WTC11 (cell line): ENCODE measurements at places on chromosomes 7 and 10.

GRCh38 chr7:83514977-83515376, 134.0 kb downstream of the SEMA3E start:
- DNase-seq = peak; percentile 45
- H3K36me3 ChIP-seq = no peaks in the 10 kb centered on the region
- no peak overlapping the region for H3K4me3 ChIP-seq
- no peaks in the 10 kb centered on the region for H3K27me3 ChIP-seq
- H3K4me1 ChIP-seq = peaks cover 39% of the 10 kb centered on the region

- H3K4me1 ChIP-seq = peaks cover 9% of the 10 kb centered on the region
- H3K4me3 ChIP-seq = no peak overlapping the region
- peaks cover 5% of the 10 kb centered on the region; the same call in 1 of the 2 replicates for H3K27me3 ChIP-seq
- no peak overlapping the region for H3K27ac ChIP-seq
- DNase-seq = no peak
Observed at GRCh38 chr10:128048819-128049210, 77.4 kb downstream of the MKI67 start.

DNA sequence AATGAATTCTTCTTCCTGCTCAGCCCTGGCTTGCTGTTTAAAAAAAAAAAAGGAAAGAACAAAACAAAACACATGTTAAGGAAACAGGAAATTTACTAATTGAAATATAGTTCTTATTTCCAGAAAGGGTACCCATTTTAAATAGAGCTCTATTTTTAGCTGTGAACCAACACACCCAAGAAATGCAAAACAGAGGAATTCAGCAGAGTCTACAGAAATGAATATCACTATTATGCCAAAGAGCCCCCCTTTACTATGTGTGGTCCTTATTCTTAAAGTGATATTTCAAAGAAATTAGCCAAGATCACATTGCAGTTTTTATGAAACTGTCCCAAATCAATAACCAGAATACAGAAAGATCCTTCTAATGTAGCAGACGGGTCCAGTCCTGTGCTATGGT, 53.7 kb downstream of the CCDC6 start:
- no peak for DNase-seq
- H3K4me3 ChIP-seq = no peak overlapping the region
- peaks cover 52% of the 10 kb centered on the region for H3K4me1 ChIP-seq
- H3K36me3 ChIP-seq = peaks cover 7% of the 10 kb centered on the region; the same call in 1 of the 2 replicates
- peak overlapping the region; percentile 44; the same call in 1 of the 2 replicates for H3K27ac ChIP-seq

DNA sequence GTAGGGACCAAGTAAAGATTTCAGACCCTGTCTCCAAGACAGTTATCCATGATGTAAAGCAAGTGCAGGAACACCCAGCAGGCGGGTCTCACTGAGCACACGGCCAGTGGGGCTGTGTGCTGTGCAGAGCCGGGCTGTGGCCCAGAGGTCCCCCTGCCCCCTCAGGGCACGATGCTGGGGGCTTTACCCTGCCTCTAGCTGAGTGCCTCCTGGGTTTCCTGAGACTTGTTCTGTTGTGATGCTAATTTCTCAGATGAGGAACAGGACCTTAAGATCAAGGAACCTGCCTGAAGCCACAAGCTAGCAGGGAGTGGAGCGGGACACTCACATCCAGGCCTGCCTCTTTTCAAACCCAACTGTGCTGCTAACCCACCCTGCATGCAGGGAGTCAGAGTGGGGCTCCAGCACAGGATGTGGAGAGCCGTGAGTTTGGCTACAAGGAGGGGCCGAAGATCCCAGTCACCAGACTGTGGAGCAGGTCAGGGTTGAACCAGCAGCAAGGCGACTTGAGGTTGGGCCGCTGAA, 76.1 kb upstream of the LYZL2 start:
- no peak overlapping the region for H3K4me3 ChIP-seq
- no peak overlapping the region for H3K27ac ChIP-seq
- no peak for DNase-seq
- peaks cover 6% of the 10 kb centered on the region; the same call in 1 of the 2 replicates for H3K27me3 ChIP-seq

DNA sequence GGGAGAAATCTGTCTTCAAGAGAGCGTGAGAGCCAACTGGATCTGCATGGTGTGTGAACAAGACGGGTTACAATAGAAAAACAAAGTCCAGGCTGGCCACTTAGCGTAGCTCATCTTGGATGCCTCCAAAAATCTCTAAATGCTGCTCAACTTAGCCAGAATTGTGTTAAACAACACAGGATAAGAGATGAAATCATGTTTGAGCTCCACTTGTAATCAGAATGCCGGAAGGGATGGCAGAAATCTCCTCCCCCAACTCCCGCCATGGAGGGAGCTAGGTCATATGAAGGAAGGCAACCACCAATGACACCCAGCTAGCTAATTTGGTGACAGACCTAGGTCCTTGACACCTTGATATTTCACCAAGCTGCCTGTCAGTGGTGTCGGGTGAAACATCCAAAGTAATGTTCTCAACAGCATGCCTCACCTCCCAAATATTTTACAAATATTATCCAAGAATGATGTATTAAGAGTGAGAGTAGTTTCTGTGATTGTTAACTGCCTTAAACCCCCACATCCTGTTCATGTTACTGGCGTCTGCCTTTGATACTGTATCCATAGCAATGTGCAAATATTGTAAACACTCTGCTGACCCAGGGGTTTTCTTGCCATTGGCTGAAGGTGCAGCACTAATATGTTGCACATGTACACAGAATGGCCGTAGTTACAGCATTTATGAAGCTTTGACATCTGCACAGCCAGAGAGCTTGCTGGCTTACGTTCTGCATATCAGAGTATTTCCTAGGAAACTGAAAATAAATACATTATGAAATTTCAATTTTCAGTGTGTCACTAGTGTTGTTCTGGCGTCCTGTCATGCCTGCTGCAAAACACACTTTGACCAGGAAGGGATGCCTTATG, 25.8 kb downstream of the TMEM254 start:
- no peak overlapping the region for H3K27ac ChIP-seq
- H3K4me3 ChIP-seq = no peak overlapping the region
- peaks cover 20% of the 10 kb centered on the region for H3K36me3 ChIP-seq
- peaks cover 6% of the 10 kb centered on the region for H3K27me3 ChIP-seq
- peaks cover 48% of the 10 kb centered on the region for H3K4me1 ChIP-seq

DNA sequence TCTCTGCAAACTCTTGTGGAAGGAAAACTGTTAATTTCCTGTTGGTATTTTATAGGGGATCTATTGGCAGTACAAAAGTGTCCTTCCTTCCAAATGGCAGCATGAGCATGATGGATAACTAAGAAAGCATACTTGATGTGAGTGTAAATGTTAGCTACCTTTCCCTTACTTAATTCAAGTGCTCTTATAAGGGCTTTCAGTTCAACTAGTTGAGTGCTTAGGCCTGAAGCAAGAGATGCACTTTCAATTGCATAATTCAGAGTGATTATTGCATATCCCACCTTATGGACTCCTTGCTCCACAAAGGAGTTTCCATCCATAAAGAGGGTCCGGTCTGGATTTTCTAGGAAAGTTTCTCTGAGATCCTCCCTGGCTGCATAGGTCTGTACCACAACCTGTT, 56.3 kb upstream of the CYP2C8 start:
- H3K27ac ChIP-seq = no peak overlapping the region
- no peaks in the 10 kb centered on the region for H3K4me1 ChIP-seq
- peaks cover 41% of the 10 kb centered on the region for H3K36me3 ChIP-seq
- peaks cover 12% of the 10 kb centered on the region for H3K27me3 ChIP-seq

GRCh38 chr10:79433324-79434222, 11.9 kb downstream of the ZCCHC24 start:
- H3K36me3 ChIP-seq = no peaks in the 10 kb centered on the region
- no peak overlapping the region for H3K27ac ChIP-seq
- DNase-seq = no peak
- H3K4me1 ChIP-seq = peaks cover 14% of the 10 kb centered on the region
- H3K27me3 ChIP-seq = no peaks in the 10 kb centered on the region

- H3K4me1 ChIP-seq = peaks cover 8% of the 10 kb centered on the region; the same call in 1 of the 2 replicates
- no peak overlapping the region for H3K27ac ChIP-seq
- no peaks in the 10 kb centered on the region for H3K27me3 ChIP-seq
- H3K4me3 ChIP-seq = no peak overlapping the region
- no peak for DNase-seq
Observed at GRCh38 chr7:120395526-120396019, 122.6 kb downstream of the KCND2 start.

GRCh38 chr10:78769526-78769925, 299.2 kb upstream of the ZMIZ1 start:
- DNase-seq = no peak
- H3K27ac ChIP-seq = no peak overlapping the region
- H3K4me3 ChIP-seq = no peak overlapping the region
- no peaks in the 10 kb centered on the region for H3K36me3 ChIP-seq

GRCh38 chr10:49407552-49408137, 11.8 kb upstream of the DRGX start:
- no peaks in the 10 kb centered on the region for H3K36me3 ChIP-seq
- peaks cover 33% of the 10 kb centered on the region for H3K4me1 ChIP-seq
- no peak overlapping the region for H3K27ac ChIP-seq
- no peak overlapping the region for H3K4me3 ChIP-seq
- peak; percentile 87 for DNase-seq

DNA sequence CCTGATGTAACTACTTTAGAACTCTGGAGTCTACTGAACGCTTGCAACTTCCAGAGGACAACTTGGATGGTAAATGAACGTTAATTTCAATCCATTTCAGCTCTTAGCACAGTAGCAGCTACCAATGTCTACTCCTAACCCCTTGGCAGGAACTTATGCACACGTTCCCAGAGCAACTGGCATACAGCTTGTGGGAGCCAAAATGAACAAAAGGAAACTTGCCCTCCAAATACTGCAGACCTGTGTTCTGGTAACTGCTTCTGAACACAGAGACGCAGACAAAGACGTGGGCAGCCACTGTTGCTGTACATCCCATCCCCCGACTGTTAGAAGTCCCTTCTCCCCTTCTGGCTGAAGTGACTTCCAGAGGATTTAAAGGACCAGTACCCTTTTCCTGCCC, 61.3 kb downstream of the XPNPEP1 start:
- H3K27ac ChIP-seq = no peak overlapping the region
- peaks cover 35% of the 10 kb centered on the region for H3K4me1 ChIP-seq
- H3K27me3 ChIP-seq = no peaks in the 10 kb centered on the region
- peaks cover 26% of the 10 kb centered on the region for H3K36me3 ChIP-seq
- no peak for DNase-seq

GRCh38 chr10:114631666-114632417, 26.2 kb downstream of the ABLIM1 start:
- H3K36me3 ChIP-seq = no peaks in the 10 kb centered on the region
- H3K27ac ChIP-seq = no peak overlapping the region
- H3K4me3 ChIP-seq = peak overlapping the region; percentile 82

GRCh38 chr7:8254667-8255066, 7.3 kb downstream of the ICA1 start:
- no peaks in the 10 kb centered on the region for H3K27me3 ChIP-seq
- peaks cover 17% of the 10 kb centered on the region for H3K4me1 ChIP-seq
- no peak overlapping the region for H3K4me3 ChIP-seq
- 0 out of 2 replicates have a peak overlapping the region, but pooled peaks have one; percentile 33 for H3K27ac ChIP-seq
- no peaks in the 10 kb centered on the region for H3K36me3 ChIP-seq

DNA sequence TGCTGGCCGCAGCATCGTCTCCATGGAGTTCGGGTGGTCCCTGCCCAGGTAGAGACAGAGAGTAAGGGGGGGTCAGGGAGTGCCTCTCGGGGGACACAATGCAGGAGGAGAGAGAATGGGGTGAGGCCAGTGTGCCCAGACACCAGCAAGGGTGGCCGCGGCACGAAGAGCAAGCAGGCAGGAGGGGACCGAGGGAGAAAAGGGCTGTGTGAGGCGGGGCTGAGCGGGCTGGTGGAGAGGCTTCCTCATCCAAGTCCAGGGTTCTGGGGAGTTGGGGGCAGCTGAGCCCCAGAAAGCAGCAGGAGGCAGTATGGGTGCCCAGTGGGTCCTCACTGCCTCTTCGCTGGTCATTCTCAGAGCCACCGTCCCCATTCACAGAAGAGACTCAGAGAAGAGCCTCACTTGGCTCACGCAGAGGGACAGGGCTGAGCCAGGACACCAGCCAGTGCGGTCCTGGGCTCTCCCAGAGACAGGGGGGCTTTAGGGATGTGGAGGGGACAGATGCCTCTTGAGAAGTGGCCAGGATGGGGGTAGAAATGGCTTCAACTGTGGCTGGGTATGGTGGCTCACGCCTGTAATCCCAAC, 78.9 kb downstream of the MICALL2 start:
- H3K4me3 ChIP-seq = no peak overlapping the region
- no peaks in the 10 kb centered on the region for H3K27me3 ChIP-seq
- no peaks in the 10 kb centered on the region for H3K36me3 ChIP-seq
- DNase-seq = no peak
- no peak overlapping the region for H3K27ac ChIP-seq

DNA sequence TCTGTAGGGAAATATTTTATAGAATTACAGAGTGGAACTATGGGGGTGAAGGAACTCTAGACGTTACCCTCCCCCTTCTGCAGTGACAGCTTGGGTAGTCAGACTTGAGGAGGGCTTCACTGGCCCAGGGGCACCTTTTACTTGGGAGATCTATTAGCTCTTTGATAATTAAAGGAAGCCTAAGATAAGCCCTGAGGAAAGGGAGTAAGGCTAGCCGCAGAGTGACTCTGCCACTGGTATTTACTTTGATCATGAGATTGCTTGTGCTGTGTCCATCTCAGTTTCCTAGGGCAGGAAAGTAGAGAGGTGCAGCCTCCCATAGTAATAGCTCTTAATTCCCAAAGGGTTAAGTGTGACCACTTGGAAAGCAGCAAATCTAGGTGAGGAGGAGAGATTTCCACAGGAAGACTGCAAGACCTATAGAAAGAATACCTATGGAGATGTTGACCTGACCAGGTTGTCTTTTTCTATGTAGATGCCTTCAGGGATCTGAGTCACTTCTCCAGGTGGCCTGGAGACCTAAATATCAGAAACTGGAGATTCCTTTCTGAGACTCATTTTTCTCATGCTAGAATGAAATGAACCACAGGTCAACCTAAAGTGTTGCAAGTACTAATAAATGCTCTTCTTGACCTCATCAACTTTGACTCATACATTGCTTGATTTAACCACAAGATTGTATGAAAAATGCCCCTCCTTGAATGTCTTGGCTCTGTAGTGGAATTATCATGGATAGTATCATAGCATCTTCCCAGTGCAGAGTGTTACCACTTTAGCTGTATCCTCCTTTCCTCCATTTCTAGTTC, 447.3 kb upstream of the GHITM start:
- H3K36me3 ChIP-seq = no peaks in the 10 kb centered on the region
- no peaks in the 10 kb centered on the region for H3K27me3 ChIP-seq
- no peak for DNase-seq
- H3K4me1 ChIP-seq = peaks cover 11% of the 10 kb centered on the region
- H3K4me3 ChIP-seq = no peak overlapping the region
- H3K27ac ChIP-seq = no peak overlapping the region

DNA sequence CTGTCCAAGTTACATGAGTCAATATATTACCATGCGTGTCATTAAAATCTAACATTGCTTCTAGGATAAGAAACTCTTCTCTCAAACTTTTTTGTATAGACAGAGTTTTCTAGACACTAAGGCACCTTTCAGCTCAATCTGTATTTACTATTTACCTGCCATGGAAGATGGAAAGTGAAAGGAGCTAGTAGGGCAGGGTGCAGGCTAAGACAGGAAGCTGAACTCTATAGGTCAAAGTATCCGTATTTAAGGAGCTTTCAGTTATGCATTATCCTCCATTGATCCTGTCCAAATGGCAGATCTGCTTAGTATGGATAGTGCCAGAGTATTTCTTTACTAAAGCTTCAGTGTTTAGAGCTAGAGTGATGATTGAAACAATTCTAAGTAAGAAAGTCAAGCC, 612.8 kb downstream of the IPMK start:
- H3K4me1 ChIP-seq = peaks cover 15% of the 10 kb centered on the region
- H3K4me3 ChIP-seq = no peak overlapping the region
- H3K27me3 ChIP-seq = no peaks in the 10 kb centered on the region
- H3K27ac ChIP-seq = no peak overlapping the region
- DNase-seq = no peak

- peak overlapping the region; percentile 94 for H3K27ac ChIP-seq
- H3K36me3 ChIP-seq = no peaks in the 10 kb centered on the region
- peaks cover 35% of the 10 kb centered on the region for H3K4me1 ChIP-seq
- no peaks in the 10 kb centered on the region for H3K27me3 ChIP-seq
- no peak overlapping the region for H3K4me3 ChIP-seq
- DNase-seq = no peak
Observed at GRCh38 chr7:8618441-8619070, 185.1 kb downstream of the NXPH1 start.
